ENCODE measurements at places on chromosomes 12 and 14.

DNA sequence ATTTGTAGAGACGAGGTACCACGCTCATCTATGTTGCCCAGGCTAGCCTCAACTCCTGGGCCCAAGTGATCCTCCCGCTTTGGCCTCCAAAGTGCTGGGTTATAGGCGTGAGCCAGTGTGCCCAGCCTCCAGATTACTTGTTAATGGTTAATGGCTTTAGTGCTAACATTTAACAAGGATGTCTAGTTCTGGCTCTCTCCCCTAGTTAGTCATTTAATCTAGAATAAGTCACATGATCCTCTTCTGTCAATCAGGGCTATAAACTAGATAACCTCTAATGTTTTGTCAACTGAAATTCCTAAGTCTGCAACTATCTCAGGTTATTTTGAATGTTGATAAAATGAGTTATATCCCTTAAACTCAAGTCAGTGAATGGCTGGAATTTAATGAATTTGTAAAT lies 15.7 kb downstream of the ACTR6 start:
- DNase-seq: no peak

DNA sequence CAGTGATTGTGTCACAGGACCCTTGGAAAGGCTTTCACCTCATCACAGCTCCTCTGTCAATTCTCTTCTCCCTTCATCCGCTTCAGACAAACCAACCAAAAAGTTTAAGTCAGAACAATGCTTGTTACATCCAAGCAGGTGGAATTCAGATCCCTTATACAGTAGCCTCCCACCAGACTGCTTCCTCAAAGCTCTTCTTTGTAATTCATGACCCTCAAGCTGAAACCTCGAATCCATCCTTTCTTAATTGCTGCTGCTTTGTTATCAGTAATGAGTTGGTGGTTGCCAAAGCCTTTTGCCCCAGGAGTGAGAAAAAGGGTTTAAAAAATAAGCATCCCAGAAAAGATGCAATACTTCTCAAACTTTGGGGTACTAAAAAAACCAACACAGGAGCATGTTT lies 9.5 kb downstream of the BEST3 start:
- DNase-seq: no peak

DNA sequence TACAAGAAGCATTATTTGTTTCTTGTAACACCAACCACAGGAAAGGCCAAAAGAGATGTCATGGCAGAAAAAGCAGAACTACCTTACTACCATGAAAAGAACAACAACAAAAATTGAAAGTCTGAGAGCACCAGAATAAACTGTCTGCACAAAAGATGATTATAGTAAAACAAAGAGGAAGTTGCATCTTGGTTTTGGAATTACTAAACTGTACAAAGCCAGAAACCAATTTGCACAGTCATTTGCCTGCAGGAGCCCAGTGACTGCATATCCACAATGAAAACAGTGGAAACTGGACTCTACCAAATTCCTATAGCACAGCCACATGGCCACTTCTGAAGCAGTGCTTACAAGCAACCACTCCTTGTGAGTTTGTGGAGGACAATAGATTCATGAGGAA lies 276.2 kb downstream of the SSPN start:
- DNase-seq: no peak

- no peak for DNase-seq
Measured at GRCh38 chr14:73239393-73240241, 2.3 kb downstream of the PAPLN start.

GRCh38 chr12:89994911-89995310 lies 286.3 kb upstream of the ATP2B1 start:
- DNase-seq: no peak

DNA sequence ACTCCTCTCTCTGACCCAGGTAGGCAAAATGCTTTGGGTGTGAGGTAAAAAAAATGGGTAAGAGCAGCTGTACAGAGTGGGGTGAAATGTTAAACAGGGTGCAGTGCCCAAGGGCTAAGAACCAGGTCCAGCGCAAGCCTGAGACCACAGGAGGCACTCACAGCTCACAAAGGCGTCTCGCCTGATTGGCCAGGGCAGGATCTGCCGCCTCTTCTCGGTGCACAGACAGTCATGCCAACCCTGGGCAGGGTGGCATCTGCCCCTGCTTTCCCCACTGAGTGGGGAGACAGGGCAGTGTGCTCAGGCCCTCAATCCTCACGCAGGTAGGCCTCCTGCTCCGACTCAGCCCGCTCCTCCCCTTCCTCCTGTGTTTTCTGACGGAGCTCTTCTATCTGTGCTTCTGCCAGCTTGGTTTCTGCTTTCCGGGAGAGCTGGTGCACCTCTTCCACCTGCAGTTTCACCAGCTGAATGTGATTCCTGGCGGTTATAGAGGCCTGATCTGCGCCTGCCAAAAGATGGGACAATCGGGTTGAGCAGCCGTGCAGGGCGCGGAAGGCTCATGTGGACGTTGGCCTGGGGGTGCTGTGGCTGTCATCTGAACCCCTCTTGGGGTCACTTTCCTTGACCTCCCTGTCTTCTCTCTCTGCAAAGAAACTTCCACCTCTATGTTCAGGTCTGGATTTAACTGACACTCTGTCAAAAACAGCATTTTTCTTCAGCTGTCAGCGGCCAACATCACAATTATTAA lies 4.7 kb downstream of the B3GNT4 start:
- DNase-seq: no peak

Measured in stimulated activated CD4-positive, alpha-beta T cell treated with anti-CD3 and anti-CD28 coated beads, Interleukin-1b, Interleukin-23, amount 100 ng/mL, for 1 hour (primary cell).